ENCODE measurements at places on chromosomes 12 and 14.

GRCh38 chr14:50340963-50341362, 28.8 kb downstream of the DMAC2L start:
- no peak for DNase-seq

- DNase-seq: no peak
Observed at GRCh38 chr12:107818984-107819383, 44.5 kb downstream of the ASCL4 start.

- peak; percentile 19 for DNase-seq
Observed at GRCh38 chr14:105945896-105946295, 419.5 kb downstream of the TMEM121 start.

DNA sequence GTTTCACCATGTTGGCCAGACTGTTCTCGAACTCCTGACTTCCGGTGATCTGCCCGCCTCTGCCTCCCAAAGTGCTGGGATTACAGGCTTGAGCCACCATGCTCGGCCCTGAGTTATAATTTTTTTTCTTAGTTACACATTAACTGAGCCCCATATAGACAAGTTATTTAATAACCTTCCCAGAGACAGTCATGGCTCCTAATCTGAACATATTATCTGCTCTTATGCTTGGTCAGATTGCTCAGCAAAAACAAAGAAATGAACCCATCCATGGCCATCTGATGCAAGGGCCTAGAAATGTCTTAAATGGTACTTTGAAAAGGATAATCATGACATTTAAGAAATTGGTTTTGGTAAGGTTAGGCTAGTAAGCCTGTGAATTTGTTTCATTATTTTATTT, 13.0 kb downstream of the SAMD15 start:
- DNase-seq: no peak

DNA sequence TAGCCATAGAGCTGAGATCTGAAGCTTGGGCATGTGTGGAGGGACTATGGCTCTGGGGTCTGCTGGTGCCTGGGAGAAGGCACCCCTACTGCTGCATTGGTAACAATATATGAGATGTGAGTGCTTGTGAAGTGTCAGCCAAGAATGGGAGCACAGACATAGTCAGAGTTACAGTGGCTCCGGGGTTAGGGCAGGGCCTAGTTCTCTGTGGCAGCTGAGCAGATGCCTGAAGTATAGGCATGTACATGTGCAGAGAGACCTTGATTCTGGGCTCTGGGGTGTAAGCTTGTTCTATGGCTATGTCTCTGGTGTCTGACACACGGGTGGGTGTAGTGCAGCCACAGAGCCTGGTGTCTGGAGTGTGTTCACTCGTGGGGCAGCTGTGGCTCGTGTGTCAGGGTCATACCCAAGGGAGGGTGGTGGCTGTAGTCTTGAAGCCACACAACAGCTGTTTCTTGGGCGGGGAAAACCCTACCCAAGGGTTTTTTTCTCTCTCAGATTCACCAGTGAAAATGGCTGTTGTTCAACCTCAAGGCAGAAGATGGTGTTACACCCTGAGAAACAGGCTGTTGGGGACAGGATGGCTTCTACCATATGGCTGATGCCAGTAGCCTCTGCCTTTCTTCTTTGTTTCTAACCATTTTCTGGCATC, 11.9 kb upstream of the TCL1A start:
- DNase-seq: no peak

GRCh38 chr14:99006276-99006675, 265.7 kb downstream of the BCL11B start:
- no peak for DNase-seq

GRCh38 chr12:90945070-90945649, 9.8 kb downstream of the CCER1 start:
- peak; percentile 9 for DNase-seq

DNA sequence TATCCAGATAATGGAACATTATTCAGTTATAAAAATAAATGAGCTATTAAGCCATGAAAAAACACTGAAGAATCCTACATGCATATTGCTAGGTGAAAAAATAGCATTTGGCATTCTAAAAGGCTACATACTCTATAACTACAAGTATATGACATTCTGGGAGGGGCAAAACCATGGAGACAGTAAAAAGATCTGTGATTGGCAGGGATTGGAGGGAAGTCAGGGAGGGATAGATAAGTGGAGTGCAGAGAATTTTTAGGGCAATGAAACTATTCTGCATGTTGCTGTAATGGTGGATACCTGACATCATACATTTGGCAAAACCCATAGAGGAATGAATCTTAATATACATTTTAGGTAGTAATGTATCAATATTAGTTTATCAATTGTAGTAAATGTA, 63.1 kb upstream of the SLC38A2 start:
- no peak for DNase-seq

GRCh38 chr12:96882862-96883261, 24.2 kb upstream of the NEDD1 start:
- no peak for DNase-seq

DNA sequence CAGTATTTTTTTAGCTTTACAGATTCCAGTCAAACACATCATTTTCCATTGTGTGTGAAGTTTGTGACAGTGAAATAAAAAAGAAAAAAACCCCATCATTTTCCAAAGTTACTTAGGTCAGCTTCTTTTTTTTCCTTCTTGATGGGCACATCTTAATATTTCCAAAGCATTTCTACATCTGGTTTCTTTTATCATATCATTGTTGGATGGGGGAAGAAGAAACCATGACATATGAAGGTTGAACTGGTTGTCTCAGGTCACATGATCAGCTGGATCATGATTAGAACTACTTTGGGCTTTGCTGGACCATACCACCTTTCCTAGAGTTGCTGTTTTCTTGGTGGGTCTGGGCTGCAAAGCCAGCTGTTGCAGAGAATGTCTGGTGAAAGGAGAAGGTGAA, 59.8 kb downstream of the FOS start:
- DNase-seq: no peak

DNA sequence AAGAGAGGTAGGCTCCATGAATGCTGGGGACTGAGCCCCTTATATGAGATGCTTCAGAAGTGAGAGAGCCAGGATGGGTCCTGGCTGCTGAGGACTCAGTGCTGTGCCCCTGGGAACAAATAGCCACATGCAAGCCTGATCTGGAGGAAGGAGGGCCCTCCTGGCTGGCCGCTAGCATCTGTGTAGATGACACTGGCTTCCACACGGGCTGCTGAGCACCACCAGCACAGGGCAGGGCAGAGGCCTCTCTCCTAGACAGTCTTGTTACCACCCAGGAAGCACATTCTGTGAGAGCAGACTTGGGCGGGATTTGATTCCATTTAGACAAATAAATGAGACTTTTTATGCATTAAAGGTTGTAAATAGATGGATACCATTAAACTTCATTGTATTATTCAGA, 48.0 kb downstream of the ZNF664 start:
- DNase-seq: no peak

DNA sequence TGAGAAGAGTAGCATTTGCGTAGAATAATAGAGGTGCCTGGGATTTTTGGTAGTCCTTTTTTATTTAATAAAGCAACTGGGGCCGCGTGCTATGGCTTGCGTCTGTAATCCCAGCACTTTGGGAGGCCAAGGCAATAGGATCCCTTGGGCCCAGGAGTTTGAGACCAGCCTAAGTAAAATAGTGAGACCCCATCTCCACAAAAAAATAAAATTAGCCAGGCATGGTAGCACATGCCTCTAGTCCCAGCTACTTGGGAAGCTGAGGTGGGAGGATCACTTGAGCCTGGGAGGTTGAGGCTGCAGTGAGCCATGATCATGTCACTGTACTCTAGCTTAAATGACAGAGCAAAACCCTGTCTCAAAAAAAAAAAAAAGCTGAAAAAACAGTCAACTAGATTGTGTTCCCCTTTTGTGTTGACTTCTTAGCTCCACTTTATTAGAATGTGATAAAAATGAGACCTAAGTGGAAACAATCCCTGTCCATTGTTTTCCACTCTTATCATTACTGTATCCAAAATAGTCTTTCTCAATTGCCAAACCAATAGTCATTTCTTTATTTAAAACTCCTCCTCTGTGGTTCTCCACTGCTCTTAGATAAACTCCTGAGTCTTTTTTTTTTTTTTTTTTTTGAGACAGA, 7.4 kb downstream of the PRKCH start:
- no peak for DNase-seq

GRCh38 chr14:99231850-99232713, 39.9 kb downstream of the BCL11B start:
- DNase-seq: peak; percentile 46

GRCh38 chr12:95107362-95107761, 33.9 kb upstream of the NR2C1 start:
- no peak for DNase-seq

- DNase-seq: no peak
Observed at GRCh38 chr12:64968989-64969819, 144.8 kb downstream of the TBC1D30 start.

DNA sequence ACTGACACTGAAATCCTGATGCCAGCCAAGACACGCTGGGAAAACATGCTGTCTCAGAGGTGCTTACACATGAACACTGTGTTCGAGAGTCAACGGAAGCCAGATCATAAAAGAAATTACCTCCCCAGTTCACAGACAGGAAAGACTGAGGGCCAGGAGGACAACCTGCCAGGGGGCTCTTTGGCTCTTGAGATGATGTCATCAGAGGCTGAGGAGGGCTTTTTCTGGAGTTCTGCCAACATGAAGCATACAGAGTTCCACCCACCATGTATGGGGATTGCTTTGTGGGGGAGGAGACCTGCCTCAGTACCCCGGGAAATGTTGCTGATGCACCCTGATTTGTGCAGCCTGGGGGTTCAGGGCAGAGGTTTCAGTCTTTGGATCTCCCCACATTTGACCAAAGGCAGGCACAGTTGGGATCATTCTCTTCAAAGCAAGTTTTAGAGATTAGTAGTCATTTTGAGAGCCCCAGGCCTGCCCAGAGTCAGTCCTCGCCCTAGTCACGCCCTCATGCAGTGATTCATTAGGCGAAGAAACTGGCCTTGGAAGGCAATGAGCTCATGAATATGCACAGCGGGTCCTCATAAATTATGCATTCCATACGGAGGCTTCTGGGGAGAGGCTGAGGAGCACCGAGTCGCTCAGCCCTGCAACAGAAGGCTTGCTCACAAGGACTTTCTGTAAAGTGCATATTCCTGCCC, 34.9 kb upstream of the EML1 start:
- no peak for DNase-seq

DNA sequence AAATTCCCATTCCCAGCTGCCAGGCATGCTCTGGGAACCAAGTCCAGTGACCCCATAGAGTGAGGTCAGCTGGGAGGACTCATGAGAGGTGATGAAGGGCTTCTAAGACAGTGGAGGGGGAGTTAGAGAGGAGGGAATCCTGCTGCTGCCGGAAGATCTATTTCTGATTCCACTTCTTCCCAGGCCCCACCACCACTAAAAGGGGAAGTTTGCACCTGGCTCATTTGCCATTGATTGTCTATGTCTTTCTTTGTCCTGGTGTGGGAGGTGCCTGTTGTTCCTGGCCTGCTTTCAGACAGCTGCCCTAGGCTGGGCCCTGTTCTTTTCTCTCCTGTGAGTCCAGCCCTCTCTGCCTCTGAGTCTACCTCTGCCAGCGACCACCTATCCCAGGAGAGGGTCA, 3.0 kb upstream of the KRT6A start:
- DNase-seq: no peak

DNA sequence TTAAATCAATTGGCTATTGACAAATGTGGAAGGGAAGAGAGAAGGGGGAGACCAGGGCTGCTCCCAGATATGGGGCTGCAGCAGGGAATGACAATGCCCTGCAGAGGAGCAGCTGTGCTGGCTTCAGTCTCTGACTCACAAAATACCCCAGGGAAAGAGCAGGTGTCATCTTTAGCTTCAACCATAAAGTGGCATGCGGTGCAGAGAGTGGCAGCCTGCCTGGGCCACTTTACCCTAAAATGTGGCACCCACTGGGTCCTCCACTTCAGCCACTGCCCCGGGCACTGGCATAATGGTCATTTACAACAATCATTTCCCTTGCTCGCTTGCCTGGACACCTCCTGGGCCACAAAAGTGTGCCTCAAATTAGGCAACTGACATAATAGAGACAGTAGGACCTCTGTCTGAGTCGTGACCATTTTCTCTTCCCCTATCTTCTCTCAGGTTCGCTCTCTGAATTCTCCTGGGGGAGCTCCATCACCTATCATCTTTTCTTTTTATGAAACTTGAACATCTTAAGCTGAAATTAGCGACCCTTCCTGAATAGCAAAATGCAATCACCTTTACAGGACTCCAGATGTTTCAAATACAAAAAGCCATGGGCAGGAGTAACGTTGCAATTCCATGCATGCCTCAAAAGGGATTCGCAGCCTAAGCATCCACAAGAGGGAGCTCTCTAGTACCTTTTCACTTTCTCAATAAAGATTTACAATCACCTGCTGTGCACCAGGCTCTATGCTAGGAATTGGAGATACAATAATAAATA, 179.9 kb upstream of the ATF7IP start:
- DNase-seq: peak; percentile 36

GRCh38 chr12:130970908-130971233, 17.2 kb downstream of the ADGRD1 start:
- DNase-seq: no peak

DNA sequence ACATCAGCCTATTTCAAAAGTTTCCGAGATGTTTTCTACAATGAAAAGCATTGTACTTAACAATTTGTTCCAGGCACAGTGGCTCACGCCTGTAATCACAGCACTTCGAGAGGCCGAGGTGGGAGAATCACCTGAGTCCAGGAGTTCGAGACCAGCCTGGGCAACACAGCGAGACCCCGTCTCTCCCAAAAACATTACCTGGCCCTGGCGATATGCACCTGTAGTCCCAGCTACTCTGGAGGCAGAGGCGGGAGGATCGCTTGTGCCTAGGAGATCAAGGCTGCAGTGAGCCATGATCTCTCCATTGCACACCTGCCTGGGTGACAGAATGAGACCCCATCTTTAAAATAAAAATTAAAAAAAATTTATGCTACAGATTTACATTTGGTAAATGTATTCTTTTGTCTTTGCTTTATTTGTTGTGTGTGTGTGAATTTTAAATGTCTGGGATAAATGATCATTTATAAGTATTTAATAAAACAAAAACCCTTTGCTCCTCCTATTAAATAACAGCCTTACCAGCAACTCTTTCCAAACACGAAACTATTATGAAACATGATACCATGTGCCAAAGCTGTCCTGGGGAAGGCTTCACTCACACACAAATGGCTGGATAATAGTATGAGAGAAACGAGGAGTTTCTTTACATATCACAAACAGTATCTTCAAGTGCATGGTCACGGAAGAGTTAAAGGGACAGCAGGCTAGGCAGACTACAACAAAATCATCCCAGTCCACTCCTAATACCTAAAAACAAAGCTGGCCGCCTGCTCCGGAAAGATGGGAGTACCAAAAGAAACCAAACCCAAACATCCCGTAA, 1.1 kb downstream of the ATXN3 start:
- no peak for DNase-seq

- DNase-seq: no peak
Observed at GRCh38 chr12:92418381-92418780, 272.7 kb upstream of the BTG1 start.

- no peak for DNase-seq
Observed at GRCh38 chr14:65291531-65291930, 121.0 kb upstream of the FUT8 start.

DNA sequence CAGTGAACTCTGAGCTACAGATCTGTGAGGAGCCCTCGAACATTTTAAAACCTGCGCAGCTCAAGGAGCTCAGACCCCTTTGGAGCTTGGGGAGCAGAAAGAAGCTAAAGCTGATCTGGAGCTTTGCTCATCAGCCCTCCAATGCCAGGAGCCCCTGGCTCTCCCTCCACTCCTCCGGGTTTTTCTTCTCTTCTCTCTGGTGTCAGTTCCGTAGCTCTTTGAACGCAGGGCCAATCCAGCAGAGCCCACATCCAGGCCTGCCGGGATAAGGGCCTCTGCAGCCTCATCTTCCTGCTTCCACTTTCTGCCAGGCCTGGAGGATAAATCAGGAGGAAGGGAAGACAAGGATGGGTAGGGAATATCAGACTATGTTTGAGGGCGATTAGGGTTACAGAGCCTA, 6.0 kb downstream of the HOXC4 start:
- DNase-seq: no peak

GRCh38 chr12:95805864-95806671, 15.5 kb upstream of the NTN4 start:
- peak; percentile 46 for DNase-seq
